ENCODE measurements at places on chromosomes 3 and 15. TPM values are rescaled to one million over a fixed set of nuclear protein-coding genes. Genes with fewer than 3 reads are reported as not detected.

XRN1 gene
- total RNA-seq: 26.6 TPM

MITF gene
- 109 TPM for total RNA-seq

GOLGA6A gene
- total RNA-seq: 0.05 TPM

ATP13A5 gene
- total RNA-seq: not detected

DLEC1 gene
- total RNA-seq: not detected
